ENCODE measurements at places on chromosomes 3 and 15.
A peak's percentile ranks its signal among the peaks of the same experiment; 100 is the strongest.

DNA sequence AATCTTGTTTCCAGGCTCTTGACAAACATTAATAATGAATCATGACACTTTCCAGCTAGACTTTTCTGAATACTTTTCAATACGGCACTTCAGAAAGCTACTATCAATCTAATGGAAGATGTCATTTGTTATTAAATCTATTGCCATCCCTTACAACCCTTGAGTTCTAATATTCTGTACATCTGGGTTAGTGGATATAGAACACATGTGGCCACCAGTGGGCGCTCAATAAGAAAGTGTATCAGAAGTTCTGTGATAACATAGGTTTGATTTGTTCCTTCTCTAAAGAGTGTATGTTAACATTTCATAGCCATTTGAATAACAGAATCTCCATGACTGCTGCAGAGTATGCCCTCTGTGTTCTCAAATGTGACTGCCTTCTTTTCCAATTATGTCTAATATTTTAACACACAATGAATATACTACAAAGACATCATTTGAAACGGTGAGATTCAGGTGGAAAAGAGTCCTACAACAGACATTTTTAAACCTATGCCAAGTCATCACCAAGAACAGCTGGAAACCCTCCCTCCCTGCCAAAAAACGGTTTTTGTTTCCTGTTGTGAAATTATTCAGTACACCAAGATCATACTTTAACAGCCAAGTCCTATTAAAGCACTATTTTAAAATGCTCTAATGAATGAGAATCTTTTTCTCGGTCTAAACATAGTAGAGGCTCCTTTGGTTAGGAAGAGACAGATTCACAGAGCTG, 22.2 kb downstream of the ALDH1A2 start:
- DNase-seq = peak; percentile 20

DNA sequence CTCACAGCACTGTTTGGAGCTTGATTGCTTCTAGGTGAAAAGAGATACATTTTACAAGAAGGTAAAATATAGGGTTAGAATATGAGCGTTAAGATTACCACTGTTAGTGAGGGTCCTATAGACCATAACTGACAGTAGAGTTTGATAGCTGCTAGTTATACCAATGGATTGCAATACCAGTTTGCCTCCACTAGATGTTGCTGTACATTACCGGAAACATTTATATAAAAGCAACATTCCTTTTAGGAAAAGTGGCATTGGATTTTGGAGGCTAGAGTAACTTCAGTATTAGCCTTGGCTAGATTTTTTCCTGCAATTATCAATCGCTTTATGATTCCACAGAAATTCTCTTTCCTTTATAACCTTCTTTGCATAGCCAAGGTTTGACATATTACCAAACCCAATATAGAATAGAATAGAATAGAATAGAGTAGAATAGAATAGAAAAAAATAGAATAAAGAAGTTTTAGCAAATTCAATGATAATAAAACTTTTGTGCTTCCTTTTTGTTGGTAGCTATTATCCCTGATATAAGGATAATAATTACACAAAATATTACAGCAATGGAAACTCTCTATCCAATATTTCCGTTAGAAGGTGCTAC, 1093.6 kb upstream of the ALCAM start:
- no peak for DNase-seq

DNA sequence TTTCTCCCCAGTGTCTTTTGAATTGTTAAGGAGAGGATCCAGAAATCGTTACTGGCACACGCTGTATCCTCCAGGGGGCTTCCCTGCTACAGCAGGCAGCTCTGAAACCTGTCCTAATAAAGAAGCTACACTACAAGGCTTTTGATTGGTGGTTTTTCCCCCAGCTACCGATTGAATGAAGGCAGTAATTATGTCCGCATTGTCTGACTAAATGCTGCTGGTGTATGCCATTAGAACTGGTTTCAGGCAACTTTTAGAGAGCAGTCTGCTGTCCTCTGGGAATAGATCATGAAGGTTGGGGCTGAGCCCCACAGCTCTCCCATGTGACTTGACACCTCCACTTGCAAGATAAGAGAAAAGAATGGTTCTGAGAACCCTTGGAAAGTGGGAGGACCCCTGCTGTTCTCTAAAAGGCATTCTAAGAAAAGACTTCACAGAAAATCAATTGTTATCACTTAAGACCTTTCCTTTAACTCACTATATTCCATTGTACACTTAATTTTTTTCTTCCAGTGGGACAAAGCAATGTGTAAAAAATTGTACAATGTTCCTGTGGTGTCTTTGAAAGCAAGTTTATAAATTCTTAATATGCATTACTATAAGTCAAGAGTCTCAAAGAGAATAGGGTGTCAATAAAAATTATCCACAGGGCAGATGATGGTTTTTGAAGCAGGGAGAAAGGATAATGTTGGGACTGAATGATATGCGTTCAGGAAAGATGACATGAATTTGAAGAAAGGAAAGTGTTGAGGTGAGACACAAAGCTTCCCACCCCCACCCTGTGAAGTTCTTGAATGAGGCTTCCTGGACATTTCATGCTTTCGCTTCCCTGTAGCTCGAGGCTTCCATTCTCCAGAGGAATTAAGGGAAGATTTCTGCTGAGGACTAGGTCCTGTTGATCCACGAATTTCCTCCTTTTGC, 53.0 kb upstream of the DAZL start:
- DNase-seq = no peak

GRCh38 chr3:98730338-98730737, 32.8 kb upstream of the ST3GAL6 start:
- no peak for DNase-seq

GRCh38 chr15:82951472-82952157, 905 bp downstream of the HOMER2 start:
- no peak for DNase-seq

DNA sequence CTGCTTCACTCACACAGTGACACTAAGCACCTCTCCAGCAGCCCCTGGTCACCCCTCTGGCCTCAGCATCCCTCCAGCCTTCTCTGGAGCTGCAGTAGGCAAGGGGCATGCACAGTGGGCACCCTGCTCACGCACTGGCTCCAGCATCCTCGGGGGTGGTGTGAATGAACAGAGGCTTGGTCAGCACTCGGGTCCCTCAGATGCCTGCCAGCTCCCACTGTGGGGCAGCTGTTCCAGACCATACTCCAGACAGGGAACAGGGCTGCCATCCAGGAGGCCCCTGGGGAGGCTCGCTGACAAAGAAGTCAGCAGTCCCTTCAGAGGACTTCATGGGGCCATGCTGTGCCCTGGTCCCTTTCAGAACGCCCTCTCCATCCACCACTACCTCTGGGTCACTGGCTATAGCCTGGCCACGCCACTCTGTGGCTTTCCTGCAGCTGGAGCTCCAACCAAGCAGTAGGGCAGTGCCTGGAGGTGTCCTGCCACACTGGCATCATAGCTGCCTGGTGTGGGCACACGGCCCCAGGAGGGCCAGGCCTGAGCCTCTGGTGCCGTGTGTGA, 26.3 kb downstream of the ALS2CL start:
- DNase-seq = no peak

DNA sequence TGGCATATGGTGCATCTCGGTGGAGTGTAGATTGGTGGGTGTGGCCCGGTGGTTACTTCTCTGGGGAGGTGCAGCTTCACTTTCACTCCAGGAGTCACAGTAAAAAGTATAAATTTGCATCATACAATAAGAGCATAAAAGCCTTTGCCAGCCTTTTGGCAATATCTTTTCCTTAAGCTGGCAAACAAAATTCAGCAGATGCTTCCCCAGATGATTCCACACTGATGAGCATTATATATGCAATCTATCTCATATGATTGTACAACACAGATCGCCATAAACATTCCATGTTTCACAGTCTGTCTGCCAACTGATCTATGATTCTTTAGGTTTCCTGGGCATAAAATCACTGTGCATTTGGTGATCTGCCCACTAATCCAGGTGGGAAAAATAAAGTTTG, 120.2 kb upstream of the ALCAM start:
- no peak for DNase-seq

DNA sequence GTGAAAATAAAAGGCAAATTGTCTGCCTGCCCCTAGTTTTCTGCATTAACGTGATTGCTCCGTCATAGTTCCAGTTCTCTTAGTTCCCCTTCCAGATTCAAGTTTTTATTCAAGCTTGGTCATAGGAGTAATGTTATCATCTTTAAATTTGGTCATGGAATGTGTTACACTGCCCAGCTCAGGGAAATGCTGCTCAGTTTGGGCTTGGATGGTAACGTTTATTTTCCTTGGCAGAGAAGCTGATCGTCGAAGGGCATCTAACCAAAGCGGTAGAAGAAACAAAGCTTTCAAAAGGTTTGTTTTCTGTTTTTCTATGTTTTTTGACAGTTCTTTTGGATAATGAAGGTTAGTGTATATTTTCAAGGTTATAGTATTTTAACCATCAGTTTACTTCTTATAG, 118.4 kb upstream of the FLNB start:
- no peak for DNase-seq

- DNase-seq = no peak
These were observed 183.5 kb downstream of the TJP1 start for GRCh38 chr15:29638781-29639180.

GRCh38 chr3:149319750-149320149, 13.7 kb downstream of the TM4SF18 start:
- DNase-seq = no peak

Data from activated naive CD4-positive, alpha-beta T cell treated with Interleukin-2 at 50 U/mL for 16 hours (primary cell).